ENCODE measurements at places on chromosomes 3 and 15.

DNA sequence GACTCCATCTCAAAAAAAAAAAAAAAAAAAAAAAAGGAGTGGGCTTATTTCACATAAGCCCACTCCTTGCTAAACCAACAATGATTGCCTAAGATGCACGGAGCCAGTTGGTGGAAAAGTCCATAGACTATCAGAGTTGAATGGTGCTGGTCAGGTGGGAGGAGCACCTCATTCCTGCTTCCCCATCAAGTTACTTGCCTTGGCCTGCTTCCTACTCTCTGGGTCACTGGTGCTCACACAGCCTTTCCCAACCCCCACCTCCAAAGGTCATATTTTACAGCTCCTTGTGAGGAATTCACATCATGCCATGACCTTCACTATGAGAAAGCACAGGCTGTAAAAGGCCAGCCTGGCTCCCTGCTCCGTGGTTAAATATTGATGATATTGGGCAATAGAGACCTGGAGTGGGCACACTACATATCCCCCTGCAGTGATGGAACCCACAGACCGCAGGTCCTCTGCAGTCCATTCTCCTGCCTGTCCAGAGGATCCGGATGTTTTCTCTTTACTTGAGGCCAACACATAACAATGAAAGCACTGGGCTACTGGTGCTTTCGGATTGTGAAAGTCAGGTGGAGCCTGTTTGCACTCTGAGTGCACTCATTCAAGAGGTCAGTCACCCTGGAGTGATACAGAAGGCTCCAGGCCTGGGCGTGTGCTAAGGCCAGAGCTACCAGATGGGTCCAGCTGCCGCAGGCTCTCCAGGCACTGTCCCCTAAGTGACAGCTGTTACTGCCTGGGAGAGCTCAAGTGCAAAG is at the start of gene SLC51B:
TSS of gene SLC51B (plus strand) at position 664 of the 758 bp plus-strand sequence. CDS start 4,618 bp downstream, outside the sequence.
- no peak for DNase-seq

DNA sequence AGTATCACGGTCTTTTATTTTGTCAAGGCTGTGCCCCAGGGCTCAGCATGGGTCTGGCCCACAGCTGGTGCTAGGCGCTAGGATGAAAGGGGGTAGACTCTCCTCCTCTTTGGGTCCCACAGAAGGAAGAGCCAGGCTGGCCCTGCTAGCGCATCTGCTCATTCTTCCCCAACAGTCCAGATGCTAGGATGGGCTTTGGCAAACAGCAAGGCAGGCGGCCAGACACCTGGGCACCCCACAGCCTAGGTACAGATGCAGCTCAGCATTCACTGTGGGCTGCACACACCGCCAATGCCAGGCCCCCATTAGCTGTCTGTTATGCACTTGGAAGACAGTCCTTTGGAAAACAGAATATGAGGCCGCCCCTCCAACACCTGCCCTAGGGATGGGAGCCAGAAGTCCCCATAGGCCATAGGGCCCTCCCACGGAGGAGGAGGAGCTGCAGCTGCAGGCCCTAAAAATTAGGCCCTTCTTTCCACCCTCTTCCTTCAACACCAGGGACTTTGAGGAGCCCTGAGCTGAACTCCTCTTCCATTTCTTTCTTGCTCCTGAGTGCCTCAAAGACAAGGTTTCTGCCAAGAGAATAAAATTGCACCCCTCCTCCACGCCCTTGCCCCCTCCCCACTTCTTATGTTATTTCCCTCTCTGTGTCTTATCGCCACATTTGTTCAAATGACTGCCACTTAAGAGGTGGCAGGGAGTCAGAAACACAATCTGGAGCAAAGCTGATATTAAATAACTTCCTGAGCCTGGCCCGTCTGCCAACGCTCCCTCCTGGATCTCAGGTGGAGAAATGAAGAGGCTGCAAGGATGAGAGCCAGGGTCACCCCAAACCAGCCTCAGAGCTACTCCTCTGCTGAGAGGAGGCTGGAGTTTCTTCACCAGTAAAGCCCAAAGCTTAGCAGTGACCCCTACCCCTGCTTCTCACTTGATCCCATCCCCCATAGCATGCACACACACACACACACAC is 13.7 kb downstream of the NTRK3 start:
- DNase-seq: no peak

DNA sequence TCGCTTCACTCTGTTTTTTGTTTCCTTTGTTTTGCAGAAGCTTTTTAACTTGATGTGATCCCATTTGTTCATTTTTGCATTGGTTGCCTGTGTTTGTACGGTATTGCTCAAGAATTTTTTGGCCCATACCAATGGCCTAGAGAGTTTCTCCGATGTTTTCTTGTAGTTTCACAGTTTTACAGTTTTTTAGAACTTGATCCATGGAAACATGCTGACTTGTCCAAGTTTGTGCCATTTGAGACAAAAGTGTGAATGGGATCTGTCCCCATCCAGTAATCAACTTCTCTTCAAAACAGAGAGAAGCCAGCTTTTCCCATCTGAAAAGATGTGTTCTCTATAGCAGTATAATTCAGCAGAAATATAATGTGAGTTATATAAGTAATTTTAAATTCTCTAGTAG is 266.5 kb upstream of the LRTM1 start:
- no peak for DNase-seq

- no peak for DNase-seq
Observed at GRCh38 chr15:79539401-79539800, 107.3 kb downstream of the MINAR1 start.

- no peak for DNase-seq
Observed at GRCh38 chr3:99418709-99419108, 219.7 kb upstream of the COL8A1 start.

- no peak for DNase-seq
Observed at GRCh38 chr3:151299006-151299405, 17.6 kb downstream of the GPR87 start.

DNA sequence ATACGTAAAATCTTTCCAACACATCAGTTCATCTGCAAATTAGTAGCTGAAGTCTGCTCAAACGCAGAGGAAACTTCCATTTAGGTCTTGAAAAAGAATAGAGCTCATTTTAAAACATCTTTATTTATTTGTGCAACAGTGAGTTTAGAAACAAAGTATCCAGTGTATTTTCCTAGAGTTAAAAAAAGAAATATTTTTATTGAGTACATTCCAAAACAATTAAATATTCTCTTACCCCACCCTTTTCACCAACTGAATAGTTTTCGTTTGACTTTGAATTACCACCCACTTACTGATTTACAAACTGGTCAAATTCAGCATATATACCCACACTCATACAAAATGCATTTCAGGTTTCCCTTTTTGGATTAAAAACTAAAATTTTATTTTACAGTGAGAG is 104.7 kb downstream of the ZBTB20 start:
- DNase-seq: no peak

DNA sequence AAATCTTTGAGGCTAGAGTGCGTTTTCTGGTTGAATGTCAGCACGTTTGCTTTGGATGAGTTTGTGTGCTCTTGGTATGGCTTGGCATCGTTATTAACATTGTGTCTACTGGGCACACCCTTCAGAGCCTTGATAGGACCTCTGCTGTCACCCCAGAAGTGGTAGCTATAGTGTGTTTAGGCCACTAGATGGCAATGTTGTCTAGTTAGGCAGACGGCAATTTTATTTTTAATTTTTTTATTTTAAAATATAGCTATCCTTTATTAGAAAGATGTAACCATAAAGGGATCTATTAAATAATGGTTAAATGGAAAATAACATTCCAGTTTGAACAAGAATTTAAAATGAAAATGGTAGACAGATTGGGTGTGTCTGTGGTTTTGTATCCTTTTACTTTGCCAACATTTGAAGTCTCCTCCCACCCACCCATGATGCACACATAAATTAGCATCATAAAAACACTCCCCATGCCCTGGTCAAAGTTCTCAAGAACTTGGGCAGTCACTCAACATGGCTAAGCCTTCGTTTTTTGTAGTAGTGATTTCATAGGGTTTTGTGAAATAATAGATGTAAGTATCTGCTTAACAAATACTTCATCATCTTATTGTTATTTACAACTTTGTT is 200.7 kb downstream of the KCNH8 start:
- no peak for DNase-seq

DNA sequence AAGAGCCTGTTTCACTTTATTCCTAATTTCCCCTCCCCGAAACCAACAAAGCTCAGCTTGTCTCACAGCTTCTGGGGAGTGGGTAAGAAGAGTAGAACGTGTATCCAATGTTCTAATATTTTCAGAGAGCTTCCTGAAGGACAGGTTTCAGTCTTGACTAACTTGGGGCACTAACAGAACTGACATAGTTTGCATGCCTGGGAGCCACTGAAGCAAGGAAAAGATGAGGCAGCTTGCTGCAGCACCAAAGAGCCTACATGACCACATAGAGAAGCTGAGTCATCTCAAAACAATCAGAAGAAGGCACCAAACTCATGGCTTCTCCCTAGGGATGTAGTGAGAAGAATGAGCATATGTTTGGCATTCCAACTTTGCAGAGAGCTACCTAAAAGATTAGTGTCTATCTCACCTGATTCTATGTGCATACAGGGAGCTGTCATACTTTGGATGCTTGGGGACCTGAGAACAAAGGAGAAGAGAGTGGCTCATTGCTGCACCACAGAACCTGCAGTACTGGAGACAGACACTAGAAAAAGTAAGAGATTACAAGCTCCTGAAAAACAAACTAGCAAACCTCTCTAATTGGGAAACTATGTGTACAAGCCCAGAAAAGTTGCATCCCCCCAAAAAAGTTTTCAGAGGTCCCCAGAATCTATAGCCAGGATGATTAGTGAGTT is 86.9 kb downstream of the DCLK3 start:
- no peak for DNase-seq

- no peak for DNase-seq
Observed at GRCh38 chr15:47333734-47334133, 383.6 kb upstream of the SEMA6D start.

DNA sequence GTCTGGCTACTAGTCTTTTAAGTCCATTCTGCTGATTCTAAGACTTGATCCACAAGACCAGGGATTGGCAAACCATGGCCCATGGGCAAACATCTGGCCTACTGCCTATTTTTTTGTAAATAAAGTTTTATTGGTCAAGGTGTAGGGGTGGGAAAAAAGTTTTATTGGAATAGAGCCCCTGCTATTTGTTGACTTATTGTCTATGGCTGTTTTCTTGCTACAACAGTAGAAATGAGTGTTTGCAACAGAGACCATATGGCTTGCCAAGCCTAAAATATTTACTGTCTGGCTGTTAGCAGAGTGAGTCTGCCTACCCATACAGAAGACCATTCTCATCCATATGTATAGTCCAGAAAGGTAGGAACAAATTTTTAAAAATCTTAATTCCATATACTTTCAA is 106.4 kb downstream of the PTPRG start:
- no peak for DNase-seq

- DNase-seq: no peak
Observed at GRCh38 chr15:25766417-25766816, 96.7 kb downstream of the ATP10A start.

GRCh38 chr15:60391722-60392315 is 6.0 kb downstream of the ANXA2 start:
- no peak for DNase-seq

- DNase-seq: no peak
Observed at GRCh38 chr15:28907338-28907960, 21.7 kb downstream of the APBA2 start.

GRCh38 chr3:65551945-65552344 is 486.8 kb downstream of the MAGI1 start:
- no peak for DNase-seq

GRCh38 chr15:25182736-25183445 is 228.1 kb downstream of the SNRPN start:
- DNase-seq: no peak

DNA sequence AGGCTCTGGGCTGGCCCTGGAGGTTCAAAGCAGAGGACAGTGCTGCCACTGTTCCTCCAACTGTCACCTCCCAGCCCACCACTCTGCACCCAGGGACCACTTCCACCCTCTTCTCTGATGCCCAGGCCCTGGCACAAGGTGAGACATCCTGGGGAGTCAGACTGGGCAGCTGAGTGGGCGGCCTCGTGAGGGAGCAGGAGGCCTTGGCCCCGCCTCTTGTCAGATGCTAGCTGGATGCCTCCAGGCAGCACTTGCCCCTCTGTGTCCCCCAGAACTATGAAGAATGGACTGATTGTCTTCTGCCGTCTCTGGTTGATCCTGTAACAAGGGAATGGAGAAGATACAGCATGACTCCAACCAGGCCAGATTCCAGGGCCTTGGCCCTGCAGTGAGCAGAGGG is 191.0 kb upstream of the LINGO1 start:
- no peak for DNase-seq

DNA sequence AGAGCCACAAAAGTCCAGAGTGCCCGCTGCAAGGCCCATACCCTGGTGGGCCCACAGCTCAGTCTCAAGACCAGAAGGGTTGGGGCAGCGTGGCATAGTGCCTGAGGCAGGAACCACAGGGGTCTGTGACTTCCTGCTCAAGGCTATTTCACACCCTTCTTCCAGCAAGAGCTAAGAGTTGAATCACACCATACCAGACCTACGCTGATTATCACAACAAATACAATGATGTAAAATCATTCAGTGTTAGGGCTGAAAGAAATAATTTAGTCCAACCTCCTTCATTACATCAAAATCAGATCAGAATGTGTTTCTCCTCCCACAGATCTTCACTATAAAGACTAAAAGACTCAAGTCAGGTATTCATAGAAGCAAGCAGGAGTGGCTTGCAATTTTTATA is 27.8 kb upstream of the ST8SIA2 start:
- DNase-seq: no peak

DNA sequence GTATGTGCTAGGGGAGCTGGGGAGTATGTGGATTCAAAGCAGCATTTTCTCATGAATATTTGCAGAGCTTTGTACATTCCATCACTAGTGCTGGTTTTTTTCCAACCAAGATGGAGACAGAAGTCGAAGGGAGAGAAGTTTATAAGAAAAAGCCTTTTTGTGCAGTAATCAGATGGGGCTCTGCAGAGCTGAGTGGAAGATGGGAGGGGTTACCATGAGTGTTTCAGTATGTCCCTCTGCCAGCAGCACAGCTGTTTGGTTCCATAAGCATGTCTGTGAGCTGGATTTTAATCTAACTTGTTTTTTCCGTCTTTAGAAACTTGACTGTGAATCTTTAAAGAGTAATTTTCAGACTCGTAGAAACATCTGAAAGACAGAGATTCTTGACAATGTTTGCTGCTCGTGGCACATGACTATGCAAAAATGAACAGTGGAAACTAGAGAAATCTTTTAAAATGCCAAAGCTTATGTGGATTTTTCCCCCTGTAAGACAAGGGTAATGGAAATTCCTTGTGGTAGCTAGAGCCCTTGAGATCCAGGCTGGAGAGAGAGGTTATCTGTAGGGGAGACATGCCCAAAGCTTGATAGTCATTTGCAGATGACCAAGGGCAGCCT is 20.3 kb downstream of the STARD9 start:
- no peak for DNase-seq

DNA sequence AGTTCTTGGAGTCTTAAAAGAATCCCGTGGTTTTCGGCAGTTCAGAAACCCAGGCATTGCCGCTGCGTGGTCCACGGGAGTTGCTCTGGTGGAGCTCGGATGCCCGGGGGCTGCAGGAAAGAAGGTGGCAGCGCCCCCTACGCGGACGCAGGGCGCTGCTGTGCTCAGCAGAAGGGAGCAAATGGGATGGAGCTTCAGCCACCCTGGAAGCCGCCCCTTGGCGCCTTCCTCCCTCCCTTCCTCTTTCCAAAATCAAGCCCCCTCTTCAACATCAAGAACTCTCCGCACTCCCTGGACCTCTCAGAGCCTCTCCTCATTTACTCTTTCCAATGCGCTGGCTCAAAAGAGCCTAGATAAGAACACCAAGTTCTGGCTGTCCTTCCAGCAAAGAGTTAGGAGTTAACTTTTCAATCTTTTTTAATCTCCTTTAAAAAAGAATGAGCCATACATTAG is 880 bp upstream of the CHRNA7 start:
- DNase-seq: no peak

- no peak for DNase-seq
Observed at GRCh38 chr3:36297195-36297594, 83.1 kb upstream of the STAC start.

Measured in activated CD4-positive, CD25-positive, alpha-beta regulatory T cell (primary cell).